ENCODE measurements at places on chromosomes 12 and 14.
A peak's percentile ranks its signal among the peaks of the same experiment; 100 is the strongest.

- no peak for DNase-seq
Measured at GRCh38 chr12:106308611-106309010, 6.1 kb downstream of the TCP11L2 start.

GRCh38 chr14:26293909-26294308 is 303.9 kb downstream of the NOVA1 start:
- DNase-seq, result no peak

- no peak for DNase-seq
Measured at GRCh38 chr12:66119229-66119869, 11.2 kb downstream of the LLPH start.

DNA sequence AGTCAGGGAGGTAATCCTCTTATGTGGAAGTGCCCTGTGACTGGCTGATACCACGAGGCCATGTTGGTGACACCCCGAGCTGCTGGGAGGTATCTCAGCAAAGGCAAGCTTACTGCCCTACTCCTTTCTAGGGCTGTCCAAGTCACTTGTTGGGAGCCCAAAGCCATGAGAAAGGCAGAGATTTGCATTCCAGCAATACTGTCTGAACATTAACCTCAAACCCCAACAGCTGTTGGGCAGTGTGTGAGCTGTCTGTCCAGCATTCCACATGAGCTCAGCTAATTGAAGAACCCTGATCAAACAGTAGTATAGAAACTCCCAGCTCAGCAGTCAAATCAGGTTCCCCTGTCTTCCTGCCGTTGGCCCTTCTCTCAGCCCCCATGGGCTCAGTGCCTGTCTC is 9.2 kb downstream of the ABHD4 start:
- no peak for DNase-seq

- no peak for DNase-seq
Measured at GRCh38 chr12:130538343-130539095, 177.6 kb downstream of the RIMBP2 start.

GRCh38 chr14:92577321-92577742 is 63.8 kb downstream of the RIN3 start:
- DNase-seq, result no peak

GRCh38 chr12:40031965-40032364 is 73.9 kb downstream of the SLC2A13 start:
- peak; percentile 76 for DNase-seq

DNA sequence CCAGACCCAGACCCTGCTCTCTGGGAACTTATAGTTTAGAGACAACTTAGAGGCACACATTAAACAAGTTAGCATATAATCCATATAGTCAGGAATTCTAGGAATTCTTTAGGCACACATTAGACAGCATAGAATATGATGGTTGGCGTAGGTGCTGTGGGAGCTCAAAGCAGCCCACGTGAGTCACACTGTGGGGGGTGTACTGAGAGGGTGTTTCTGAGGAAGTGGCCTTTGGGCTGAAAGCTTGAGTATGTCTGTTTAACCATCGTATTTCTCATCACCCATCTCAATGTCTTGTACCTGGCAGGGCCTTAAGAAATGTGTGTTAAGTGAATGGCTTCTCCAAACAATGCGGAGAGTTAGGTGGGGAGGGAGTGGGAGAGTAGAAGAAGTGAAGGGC is 67.2 kb downstream of the TMEM30B start:
- no peak for DNase-seq

- DNase-seq, result no peak
Measured at GRCh38 chr12:27922531-27923139, 49.9 kb downstream of the PTHLH start.

DNA sequence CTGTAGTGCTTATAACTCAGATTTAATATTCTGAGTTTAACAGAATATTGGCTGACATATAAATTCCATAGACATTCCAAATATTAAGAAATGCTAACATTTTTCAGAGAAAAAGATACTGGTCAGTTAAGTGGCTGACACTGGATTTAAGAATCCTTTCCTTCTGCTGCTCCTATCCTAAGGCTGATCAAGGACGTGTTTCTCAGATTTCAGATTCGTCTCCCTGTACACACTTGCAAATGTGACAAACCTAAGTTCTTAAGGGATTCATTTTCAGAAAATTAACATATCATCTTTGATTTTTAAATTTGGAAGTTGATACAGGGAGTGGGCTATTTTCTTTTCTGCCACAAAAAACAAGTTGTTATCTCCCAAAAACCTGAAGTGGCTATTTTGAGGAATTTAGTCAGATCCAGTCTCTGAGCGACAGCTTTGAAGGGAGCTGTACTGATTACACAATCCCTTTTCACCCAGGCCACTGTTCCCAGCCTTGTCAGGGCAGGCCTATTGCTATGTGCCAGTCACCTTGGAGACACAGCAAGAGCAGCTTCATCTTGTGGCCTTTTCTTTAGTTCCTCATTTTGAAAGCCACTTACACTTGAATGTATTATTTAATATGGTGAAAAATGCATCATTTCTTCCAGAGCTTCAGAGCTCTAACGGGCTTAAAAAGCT is 370.6 kb downstream of the KCNH5 start:
- DNase-seq, result peak; percentile 18

DNA sequence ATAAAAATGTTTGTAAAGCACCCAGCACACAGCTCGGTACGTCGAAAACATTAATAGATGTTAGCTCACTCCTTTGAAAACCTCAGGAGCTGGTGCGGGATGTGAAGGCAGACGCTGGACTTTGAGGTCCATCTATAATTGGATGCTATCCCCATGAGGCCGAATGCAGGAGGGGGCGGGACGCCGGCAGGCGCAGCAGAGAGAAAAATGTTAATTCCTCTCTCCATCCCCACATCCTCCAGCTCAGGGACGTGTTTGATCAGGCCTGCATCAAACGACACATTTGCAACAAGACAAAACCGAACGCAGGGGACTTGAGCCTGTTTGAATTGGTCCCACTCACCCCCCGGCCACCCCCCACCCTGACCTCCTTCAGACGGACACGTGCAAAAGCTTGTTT is 231.0 kb downstream of the RBM19 start:
- no peak for DNase-seq

GRCh38 chr12:26401874-26402273 is 206.5 kb downstream of the SSPN start:
- no peak for DNase-seq

GRCh38 chr12:81081726-81082125 is 3.8 kb downstream of the ACSS3 start:
- no peak for DNase-seq

DNA sequence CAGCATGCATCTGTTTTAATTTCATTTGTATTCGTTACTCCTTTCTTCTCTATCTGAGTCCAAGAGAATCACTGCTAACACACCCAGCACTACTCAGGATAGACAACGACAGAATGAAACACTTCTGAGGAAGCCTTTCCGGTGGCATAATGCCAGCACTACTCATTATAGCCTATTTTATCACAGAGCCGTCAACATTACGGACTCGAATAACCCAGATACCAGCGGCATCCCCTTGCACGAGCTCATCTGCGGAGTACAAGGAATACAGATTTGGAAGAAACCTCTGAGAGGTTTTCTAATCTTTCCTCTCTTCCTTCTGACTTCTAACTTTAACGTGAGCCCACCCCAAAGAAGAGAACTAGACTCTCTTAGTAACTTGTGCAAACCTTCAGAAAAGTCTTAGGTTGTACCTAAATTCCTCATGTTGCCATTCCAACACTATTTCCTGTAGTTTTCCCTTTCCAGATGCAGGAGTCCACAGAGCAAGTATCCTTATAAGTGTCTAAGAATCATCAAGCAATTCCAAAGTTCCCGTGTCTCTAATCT is 248.1 kb downstream of the APAF1 start:
- peak; percentile 68 for DNase-seq

- no peak for DNase-seq
Measured at GRCh38 chr14:89638891-89639290, 221.9 kb upstream of the FOXN3 start.

Measured in NCI-H69 (cell line).